ENCODE measurements at places on chromosomes 4 and X. TPM values are rescaled to one million over a fixed set of nuclear protein-coding genes. Genes with fewer than 3 reads are reported as not detected.

GRCh38 chr4:139658185-139658584 lies 7.4 kb upstream of the MGST2 start:
- no peak for DNase-seq
- no peaks in the 10 kb centered on the region for H3K4me1 ChIP-seq
- H3K27ac ChIP-seq, result no peak overlapping the region
- no peaks in the 10 kb centered on the region for H3K27me3 ChIP-seq

GRCh38 chrX:116605576-116605975 lies 142.8 kb upstream of the CT83 start:
- no peaks in the 10 kb centered on the region for H3K36me3 ChIP-seq
- no peak overlapping the region for H3K4me3 ChIP-seq
- no peaks in the 10 kb centered on the region for H3K4me1 ChIP-seq
- DNase-seq, result no peak
- H3K27ac ChIP-seq, result no peak overlapping the region
- H3K27me3 ChIP-seq, result no peaks in the 10 kb centered on the region

DNA sequence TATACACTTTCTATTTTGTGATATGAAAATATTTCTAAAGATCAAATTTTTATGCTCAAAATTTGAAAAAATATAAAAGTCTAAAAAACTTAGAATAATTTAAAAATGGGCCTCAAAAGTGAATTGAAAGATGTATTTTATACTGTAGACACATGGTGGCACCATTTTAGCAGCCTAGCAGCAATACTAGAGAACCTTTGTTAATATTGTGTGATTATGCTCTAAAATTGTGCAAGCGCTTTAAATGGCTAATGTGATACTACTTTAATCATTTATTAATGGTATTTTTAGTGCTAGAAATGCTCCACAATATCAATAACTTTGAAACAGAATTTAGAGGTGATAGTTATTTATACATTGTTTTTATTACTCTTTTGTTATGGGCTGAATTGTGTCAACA lies 3.7 kb upstream of the GUF1 start:
- no peaks in the 10 kb centered on the region for H3K4me1 ChIP-seq
- no peaks in the 10 kb centered on the region for H3K27me3 ChIP-seq
- no peak overlapping the region for H3K4me3 ChIP-seq
- no peak overlapping the region for H3K27ac ChIP-seq
- DNase-seq, result no peak

DNA sequence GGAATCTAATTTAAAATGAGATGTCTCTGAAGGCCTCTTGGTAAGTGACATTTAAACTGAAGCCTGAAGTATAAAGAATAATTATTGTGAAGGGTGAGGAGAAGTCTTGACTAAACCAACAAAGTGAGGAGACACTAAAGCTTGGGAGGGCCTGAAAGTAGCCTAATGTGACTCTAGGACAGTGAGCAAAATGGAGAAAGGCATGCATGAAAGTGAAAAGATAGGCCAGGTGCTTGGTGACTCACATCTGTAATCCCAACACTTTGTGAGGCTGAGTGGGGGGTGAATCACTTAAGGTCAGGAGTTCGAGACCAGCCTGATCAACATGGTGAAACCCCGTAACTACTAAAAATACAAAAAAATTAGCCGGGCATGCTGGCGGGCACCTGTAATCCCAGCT lies 46.9 kb upstream of the SMARCAD1 start:
- no peak overlapping the region for H3K27ac ChIP-seq
- no peaks in the 10 kb centered on the region for H3K36me3 ChIP-seq
- DNase-seq, result no peak

DNA sequence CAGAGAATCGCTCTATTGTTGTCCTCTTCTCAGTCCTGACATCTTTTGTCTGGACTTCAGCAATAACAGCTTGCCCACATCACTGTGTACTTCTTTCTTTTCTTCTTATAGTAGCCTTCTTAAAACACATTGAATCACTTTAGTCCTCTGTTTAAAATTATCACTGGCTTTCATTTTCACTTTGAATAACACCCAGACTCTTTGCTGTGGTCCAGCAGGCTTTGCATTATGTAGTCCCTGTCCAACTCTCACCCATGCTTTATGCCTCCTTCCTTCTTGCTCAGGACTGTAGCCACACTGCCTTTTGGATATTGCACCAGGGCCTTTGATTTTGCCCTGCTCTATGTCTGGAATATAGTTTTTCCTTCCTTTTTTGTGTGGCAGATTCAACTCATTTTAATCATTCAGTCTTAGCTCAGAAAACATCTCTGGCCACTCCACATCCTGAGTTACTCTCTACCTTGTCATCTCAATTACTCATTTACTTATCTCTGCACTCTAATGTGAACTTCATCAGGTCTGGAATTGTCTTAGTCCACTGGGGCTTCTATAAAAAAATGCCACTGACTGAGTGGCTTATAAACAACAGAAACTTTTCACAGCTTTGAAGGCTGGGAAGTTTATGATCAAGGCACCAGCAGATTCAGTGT lies 168.2 kb downstream of the C4orf33 start:
- DNase-seq, result no peak
- no peak overlapping the region for H3K27ac ChIP-seq
- H3K4me1 ChIP-seq, result no peaks in the 10 kb centered on the region
- H3K36me3 ChIP-seq, result no peaks in the 10 kb centered on the region
- no peak overlapping the region for H3K4me3 ChIP-seq

GRCh38 chr4:19675172-19675811 lies 576.4 kb upstream of the SLIT2 start:
- H3K36me3 ChIP-seq, result no peaks in the 10 kb centered on the region
- H3K4me1 ChIP-seq, result no peaks in the 10 kb centered on the region
- no peaks in the 10 kb centered on the region for H3K27me3 ChIP-seq
- H3K4me3 ChIP-seq, result no peak overlapping the region
- no peak overlapping the region for H3K27ac ChIP-seq
- DNase-seq, result no peak

DNA sequence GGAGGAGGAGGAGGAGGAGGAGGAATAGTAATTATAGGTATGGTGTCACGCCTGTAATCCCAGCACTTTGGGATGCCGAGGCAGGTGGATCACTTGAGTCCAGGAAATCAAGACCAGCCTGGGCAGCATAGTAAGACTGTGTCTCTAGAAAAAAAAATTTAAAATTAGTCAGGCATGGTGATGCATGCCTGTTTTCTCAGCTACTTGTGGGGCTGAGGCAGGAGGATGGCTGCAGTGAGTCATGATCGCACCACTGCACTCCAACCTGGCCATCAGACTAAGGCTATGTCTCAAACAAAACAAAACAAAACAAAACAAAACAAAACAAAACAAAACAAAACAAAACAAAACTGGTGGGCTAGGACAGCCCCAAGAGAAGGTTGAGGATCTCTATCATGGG lies 3.0 kb downstream of the STARD8 start:
- no peak for DNase-seq
- no peaks in the 10 kb centered on the region for H3K36me3 ChIP-seq
- no peak overlapping the region for H3K27ac ChIP-seq
- no peaks in the 10 kb centered on the region for H3K4me1 ChIP-seq
- no peaks in the 10 kb centered on the region for H3K27me3 ChIP-seq

The C4orf36 gene
- total RNA-seq, result 1.2 TPM

The COX7B2 gene
- not detected for total RNA-seq

Measured in aorta (tissue), 5 donors.